Iris pigment epithelial cell (primary cell): ENCODE measurements at places on chromosomes 1 and 21.
A peak's percentile ranks its signal among the peaks of the same experiment; 100 is the strongest.

DNA sequence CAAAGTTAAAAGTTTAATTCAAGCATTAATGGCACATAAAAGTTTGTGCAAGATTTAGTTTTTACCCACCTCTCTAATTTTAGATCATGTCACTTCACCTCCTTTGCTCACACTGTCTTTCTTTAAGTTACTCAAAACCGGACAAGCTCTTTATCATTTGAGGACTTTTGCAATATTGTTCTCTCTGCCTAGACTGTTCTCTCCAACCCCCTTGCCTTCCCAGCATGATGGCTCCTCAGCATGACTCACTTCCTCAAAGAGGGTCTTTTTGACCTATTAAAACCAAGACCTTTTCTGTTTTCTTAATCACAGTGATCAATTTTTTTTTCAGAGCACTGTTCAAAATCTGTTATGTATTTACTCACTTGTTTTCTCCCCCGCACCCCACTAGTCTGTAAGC is 61.3 kb downstream of the XKR8 start:
- peak; percentile 50 for DNase-seq

- DNase-seq: no peak
Measured at GRCh38 chr1:81314513-81315233, 486.1 kb upstream of the ADGRL2 start.

DNA sequence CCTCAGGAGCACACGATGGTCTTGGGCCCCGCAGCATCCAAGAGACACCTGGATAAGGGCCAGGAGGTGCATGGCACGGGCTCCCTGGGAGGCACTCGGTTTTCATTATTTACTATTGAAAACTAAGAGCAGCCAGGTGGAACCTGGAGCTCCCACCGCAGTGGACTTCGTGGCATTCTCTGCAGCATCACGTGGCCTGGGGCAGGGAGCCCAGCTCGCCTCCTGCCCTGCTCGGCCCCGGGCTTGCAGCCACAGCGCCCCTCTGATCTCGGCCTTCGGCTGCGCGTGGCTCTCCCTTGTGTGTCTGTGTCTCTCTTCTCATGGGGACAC is 121.6 kb downstream of the SIK1 start:
- no peak for DNase-seq

DNA sequence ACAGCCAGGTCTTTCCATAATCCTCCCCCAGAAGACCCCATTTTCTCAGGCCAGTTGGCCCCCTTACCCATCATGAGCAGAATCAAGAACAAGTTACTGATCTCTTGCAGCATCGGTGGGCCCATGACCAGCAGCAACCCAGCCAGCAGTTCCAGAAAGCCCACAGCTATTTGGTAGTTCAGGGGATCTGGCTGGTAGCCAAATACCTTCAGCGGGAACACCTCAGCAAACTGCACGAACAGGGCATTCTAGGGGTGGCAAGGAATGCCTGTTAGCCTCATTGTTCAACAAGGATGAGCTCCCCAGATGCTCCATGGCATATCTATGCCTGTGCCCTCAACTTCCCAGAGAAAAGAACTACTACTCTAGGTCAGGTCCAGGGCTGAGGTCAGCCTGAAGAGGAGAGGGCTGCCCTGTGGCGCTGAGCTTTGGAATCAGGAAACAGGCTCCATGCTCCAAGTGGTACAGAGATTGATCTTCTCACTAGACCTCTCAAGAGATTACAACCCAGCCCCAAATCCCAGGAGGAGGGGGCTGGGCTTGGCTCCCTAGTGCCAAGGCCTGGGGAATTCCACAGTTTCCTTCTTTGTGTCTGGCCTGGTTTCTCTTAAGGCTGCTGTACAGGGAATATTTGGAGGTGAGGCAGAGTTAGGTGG is 1.3 kb downstream of the TMEM35B start:
- peak; percentile 20 for DNase-seq

DNA sequence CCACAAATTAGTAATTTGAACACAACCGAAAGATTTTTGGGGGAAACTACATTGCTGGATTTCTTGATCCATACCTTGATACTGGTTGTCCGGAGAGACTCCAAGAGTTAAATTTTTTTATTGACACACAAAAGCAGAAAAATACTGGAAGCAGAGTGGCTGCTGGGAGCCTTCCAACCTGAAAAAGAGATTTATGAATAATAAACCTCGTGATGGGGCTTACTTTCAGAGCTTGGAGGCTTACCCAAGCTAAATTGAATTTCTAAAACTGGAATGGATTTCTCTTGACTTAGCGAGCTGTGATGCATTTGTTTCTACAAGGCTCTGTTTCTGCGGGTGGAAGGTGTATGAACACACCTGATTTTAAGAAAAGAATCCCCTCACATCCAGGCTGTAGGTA is 35.7 kb downstream of the PCP4 start:
- DNase-seq: no peak

- DNase-seq: no peak
Measured at GRCh38 chr1:192802406-192802805, 6.4 kb upstream of the RGS2 start.

DNA sequence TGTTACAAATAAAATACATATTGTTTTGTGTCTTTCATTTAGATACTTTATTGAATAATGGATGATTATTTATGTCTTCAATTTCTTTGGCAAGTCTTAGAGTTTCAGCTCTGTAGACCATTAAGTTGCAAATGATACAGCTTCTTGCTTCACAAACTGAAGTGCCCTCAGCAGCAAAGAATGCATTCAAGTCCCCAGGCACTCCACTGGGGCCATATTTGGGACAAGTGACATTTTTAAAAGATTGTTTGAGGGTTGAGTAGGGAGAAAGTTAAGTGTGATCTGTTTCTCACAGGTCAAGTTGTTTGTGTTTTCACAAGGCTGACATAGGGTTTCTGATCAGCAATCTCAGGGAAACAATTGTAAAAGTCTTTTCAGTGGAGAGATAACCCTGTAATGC is 400.7 kb downstream of the PLA2G4A start:
- no peak for DNase-seq

GRCh38 chr1:182781841-182782586 is 7.6 kb upstream of the NPL start:
- DNase-seq: peak; percentile 50

DNA sequence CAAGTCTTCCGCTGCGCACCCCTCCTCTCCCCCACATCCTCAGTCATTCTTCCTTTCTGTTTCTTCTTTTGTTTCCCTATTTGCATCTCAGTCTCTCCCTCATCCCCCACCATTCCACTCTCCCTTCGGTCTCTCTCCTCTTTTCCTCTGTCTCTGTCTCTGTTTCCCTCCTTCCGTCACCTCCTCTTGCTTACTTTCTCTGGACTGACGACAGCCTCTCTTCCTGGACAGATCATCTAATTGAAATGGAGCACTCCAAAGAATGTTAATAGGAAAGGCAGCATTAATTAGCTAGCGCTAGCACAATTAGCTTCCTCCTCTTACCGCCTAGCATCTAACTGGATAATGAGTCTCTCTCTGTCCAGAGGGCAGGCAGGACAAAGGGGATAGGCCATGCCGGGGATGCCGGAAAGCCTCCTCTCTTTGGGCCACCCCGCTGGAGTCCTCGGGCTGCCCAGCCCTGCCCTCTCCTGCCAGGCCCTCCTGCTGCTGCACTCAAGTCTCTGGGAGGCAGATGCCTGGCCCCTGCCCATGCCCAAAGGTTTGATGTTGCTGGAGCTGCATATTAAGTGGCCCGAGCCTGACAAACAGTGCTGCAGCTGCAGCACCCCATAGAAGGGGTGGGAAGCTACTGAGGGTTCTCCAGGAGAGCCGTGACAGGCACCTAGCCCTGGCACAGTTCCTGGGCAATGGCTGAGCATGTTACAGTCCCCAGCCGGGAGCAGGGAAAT is 20.8 kb downstream of the DISP3 start:
- no peak for DNase-seq

DNA sequence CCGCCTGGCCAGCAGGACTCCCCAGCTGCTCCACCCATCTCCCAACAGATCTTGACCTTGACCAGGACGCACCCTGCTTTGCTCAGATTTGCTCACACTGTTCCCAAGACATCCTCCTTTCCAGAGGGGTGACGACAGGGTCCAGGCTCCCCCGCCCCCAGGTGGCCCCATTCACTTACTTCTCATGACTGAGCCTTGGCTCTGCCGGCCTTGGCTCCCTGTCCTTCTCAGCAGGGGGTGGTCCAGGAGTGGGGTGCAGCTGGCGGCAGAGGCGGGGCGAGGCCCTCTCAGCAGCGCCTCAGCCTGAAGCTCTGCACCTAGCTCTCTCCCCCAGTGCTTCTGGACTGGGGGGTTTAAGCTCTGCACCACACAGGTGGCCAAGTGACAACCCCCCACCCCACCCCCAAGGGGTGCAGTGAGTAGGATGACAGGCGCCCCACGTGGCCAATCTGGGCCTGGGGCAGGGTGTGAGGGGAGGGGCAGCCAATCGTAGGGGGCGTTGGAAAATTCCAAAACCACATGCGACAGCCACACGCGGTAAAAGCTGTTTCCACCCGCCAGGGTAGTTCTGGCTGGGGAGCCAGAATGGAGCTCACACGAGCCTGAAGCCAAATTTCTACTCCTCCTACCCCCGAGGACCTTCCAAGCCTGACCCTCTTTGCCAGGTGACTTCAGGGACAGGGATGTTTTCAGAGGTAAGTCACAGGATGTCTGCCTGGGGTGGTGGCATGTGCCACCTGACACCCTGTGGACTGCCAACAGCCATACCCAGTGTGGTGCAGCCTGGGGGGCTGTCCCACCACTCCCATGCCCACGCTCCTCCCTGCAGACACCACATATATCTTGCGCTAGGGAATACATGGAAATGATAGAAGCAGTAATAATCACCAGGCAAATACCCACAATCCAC is 5.6 kb downstream of the RORC start:
- DNase-seq: no peak

DNA sequence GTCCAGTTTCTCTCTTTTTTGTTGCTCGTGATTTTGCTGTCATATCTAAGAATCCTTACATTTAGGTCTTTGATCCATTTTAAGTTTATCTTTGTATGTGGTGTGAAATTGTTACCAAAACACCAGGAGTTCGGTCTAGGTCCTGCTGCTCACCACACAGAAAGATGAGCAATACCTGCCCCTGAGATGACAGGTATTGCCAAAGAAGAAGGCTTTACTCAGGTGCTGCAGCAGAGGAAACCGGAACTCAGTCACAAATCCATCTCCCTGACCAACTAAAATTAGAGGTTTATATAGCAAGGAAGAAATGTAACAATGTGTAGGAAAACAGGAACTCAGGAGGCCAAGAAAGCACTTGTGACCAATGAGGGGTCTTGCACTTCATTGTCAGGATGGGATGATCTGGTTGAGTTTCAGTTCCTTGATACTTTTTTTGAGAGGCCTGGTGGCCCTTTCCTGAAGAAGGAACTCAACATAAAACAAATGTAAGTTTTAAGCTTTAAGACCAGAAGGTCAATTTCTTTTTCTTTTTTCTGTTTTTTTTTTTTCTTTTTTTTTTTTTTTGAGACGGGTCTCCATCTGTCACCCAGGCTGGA is 16.5 kb upstream of the SETDB1 start:
- DNase-seq: no peak

GRCh38 chr1:43691871-43692815 is 15.2 kb upstream of the ST3GAL3 start:
- DNase-seq: no peak

GRCh38 chr1:175155473-175155856 is 37.1 kb downstream of the KIAA0040 start:
- DNase-seq: no peak

- DNase-seq: peak; percentile 58
Measured at GRCh38 chr1:236507022-236507700, 16.6 kb upstream of the LGALS8 start.

DNA sequence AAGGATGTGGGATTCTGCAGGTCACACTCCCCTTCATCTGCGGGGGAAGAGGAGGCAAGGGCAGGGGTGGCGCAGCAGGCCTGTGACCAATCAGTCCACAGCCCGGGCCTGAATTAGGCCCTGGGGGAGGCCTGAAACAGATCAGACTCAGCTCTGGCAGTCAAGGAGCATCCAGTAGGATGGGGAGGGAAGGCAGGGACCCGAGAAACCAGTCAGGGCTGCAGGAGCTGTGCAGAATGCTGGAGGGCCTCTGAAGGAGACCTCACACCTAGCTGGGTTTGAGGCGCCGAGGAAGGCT is 12.7 kb downstream of the TNNT2 start:
- no peak for DNase-seq

- no peak for DNase-seq
Measured at GRCh38 chr1:227793079-227793947, 22.2 kb upstream of the PRSS38 start.

GRCh38 chr1:10626791-10627410 is 152.2 kb downstream of the PEX14 start:
- DNase-seq: no peak

DNA sequence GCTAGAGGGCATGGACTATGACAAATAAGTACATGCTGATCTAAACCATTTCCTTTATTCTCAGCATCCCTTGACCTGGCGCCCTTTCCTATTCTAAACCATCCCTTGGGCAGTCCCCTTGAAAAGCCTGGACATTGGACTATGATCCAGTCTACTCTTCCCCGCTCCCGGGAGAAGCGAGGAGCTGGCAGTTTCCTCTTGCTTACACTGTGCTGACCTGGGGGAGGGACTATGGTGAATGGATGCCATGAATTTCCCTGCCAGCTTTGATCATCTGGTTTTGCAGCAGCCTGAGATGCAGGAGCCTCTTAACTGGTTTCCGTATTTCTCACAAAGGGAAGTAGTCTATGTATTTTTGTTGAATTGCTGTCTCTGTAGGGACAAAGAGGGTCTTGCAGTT is 121.7 kb downstream of the KIF26B start:
- DNase-seq: no peak

DNA sequence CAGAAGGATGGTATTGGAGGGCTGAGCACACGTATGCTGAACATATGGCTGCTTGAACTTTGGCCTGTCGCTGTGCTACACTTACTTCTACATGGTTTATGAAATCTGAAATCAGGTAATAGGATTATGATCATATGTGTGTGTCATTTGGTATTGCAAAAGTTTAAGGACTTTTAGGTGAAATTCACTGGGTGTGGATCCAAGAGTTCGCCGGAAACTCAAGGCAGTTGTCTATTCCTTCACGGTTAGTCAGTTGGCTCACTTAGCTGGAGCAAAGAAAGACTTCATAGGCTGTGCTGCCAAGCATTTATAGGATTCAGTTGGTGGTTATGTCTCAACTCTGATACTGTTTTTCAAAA is 927 bp downstream of the UAP1 start:
- DNase-seq: peak; percentile 79

DNA sequence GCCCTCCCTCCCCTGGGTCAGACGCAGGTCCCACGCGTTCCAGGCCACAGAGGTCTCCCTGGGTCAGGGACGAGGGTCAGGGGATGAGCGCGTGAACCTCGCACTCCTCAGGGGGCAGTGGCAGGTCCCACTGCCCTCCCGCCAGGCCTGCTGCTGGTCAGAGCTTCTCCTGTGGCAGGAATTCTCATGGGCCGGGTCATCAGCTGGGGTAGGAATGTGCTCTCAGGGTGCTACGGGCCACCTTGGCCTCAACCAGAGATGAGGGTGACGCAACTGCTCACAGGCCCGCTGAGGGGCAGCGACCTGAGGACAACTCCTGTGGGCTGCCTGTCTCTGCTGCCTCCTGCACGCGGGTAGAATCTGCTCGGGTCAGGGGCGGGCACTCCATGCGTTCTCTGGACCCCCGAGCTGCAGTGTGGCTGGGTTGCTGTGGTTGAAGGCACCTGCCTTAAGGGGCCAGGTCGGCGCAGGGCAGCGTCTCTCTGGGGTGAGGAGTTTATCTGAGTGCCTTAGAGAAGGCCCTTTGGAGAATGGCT is 128.8 kb downstream of the PRDM16 start:
- no peak for DNase-seq
